ENCODE measurements at places on chromosomes 7 and 10.
A peak's percentile ranks its signal among the peaks of the same experiment; 100 is the strongest.

GRCh38 chr10:70286616-70287015, 2.8 kb upstream of the NPFFR1 start:
- DNase-seq = no peak

- no peak for DNase-seq
Measured at GRCh38 chr7:29342761-29343160, 148.2 kb downstream of the CHN2 start.

- DNase-seq = no peak
Measured at GRCh38 chr7:101746314-101746713, 71.1 kb upstream of the CUX1 start.

- DNase-seq = no peak
Measured at GRCh38 chr7:2516194-2516555, 3.4 kb upstream of the LFNG start.

- DNase-seq = peak; percentile 70
Measured at GRCh38 chr10:30467651-30468338, 33.8 kb downstream of the MAP3K8 start.

- DNase-seq = no peak
Measured at GRCh38 chr10:108716352-108716751, 1207.0 kb downstream of the XPNPEP1 start.

DNA sequence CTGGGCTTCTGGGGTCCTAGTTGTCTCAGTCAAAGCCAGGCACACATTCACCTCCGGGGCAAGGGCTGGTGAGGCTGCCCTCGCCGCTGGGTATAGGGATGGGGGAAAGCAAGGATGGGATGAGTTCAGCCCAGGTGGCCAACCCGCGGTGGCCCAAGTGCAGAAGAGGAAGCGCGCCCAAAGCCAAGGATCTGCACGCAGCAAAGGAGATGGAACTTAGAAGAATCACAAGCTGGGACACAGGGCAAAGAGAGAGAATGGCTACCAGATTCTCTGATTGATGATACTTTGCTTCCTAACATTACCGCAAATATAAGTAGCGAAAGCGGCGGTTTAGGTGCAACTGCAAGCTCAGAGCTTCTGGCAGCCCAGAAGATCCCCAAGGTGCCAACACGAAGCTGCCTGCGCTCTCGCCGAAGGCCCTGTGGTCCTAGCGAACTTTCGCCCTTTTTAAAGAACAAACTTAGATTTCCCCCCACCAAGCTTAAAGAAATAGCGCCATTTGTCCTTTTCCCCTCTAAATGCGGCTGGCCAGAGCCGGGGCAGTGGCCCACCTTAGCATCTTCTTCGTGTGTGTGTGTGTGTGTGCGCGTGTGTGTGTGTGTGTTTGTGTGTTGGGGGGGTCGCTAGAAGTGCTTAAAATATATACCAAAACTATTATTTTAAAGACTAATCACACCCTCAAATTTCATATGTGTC, 927 bp upstream of the MKX start:
- DNase-seq = no peak
